Stimulated activated CD8-positive, alpha-beta memory T cell treated with anti-CD3 and anti-CD28 coated beads, Interleukin-4, amount 100 ng/mL, for 1 hour (primary cell): ENCODE measurements at places on chromosomes 13 and 19.

GRCh38 chr13:111874981-111875380 lies 192.0 kb upstream of the SOX1 start:
- no peak for DNase-seq

DNA sequence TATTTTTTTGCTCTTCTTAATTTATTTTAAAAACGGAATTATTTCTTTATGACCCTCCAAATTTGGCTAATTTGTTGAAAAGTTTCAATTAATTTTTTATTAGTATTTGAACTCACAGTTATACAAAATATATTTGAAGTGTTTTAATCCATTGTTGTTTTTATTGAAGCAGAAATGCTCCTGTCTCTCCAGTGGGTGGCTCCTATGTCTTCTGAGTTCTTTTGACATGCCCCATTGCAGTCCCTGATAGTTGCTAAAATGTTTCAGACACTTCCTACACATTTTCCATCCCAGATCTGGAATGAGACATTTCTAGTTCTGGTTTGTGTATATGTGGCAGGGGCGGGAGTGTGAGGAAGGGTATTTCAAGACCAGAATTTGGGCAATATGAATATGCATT lies 579.4 kb upstream of the PRR20A start:
- no peak for DNase-seq

- peak; percentile 42 for DNase-seq
These were observed 44.1 kb upstream of the RANBP3 start for GRCh38 chr19:6021878-6022569.

- DNase-seq = no peak
These were observed 2.7 kb upstream of the FAM174C start for GRCh38 chr19:1272423-1273262.

GRCh38 chr13:74528734-74529513 lies 394.7 kb upstream of the KLF12 start:
- no peak for DNase-seq

- no peak for DNase-seq
These were observed 111.5 kb downstream of the TEX26 start for GRCh38 chr13:31043957-31044356.

- DNase-seq = no peak
These were observed 571.7 kb downstream of the LIG4 start for GRCh38 chr13:107643615-107644014.

- no peak for DNase-seq
These were observed at the start of gene DGKH for GRCh38 chr13:42048342-42048683. TSS of gene DGKH (plus strand) at chr13:42048648. CDS start at chr13:42048774, 126 bp downstream.

GRCh38 chr19:50719566-50719965 lies at the start of gene SHANK1:
TSS of gene SHANK1 (minus strand) at chr19:50719802. CDS start at chr19:50716919, 2,883 bp downstream.
- no peak for DNase-seq

- no peak for DNase-seq
These were observed 7.0 kb upstream of the MAP2K2 start for GRCh38 chr19:4130744-4131438.

- peak; percentile 32 for DNase-seq
These were observed 412.8 kb downstream of the ZNF536 start for GRCh38 chr19:30784850-30785457.

- no peak for DNase-seq
These were observed 379.8 kb downstream of the NDFIP2 start for GRCh38 chr13:79860791-79861190.

DNA sequence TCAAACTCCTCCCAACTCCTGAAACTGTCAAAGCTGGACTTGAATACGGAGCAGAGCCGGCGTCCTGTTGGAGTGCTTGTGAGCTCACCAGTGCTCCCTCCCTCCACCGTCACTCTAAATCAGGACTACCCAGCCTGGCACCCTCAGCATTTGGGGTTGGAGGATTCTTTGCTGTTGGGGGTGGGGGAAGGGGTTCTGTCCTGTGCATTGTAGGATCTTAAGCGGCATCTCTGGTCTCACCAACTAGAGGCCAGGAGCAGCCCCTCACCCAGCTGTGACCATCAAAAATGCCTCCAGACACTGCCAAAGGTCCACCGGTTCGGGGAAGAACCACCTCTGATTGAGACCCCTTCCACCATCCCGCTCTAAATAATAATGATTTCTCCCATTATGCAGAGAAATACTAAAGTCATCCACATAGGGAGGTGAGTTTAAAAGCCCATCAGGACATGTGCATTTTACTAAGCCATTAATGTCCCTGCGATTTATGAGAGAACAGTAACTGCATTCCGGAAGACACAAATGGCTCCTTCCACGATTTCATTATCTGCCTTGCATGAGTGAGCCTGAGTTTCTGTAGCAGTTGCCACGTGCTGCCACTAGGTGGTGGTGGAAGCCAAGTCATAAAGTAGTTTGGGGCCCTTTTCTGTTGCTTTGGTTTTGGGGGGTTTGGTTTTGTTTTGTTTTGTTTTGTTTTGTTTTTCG lies 16.1 kb upstream of the USP29 start:
- DNase-seq = peak; percentile 37

DNA sequence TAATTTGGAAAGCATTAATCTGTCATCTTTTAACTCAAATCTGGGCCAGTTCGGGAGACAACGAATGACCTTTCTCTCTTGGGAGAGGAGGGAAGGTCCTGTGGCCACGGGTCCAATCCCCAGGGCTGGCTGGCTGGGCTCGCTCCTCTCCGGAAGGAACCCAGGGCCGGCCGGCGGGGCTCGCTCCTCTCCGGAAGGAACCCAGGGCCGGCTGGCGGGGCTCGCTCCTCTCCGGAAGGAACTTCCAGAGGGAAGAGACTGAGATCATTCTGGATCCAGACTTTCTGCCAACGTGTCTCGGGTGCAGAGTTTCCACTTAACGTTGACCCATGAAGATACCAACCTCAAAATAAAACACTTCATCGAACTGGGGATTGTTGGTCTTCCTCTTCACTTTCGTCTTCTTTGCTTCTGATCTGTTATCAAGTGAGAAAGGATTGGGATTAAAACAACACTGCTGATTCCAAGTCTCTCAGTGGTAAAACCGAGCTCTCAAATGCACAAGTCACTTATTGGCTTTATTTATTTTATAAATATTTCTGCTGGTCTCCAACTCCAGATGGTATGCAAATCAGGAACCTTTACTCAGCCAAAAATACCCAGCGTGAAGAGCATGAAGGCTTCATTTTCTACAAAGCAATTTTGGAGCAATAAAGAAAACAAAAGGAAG lies 53.3 kb upstream of the C13orf46 start:
- no peak for DNase-seq

- DNase-seq = no peak
These were observed 59.4 kb upstream of the KLF2 start for GRCh38 chr19:16265205-16265604.

GRCh38 chr13:24223341-24224231 lies 63.1 kb downstream of the SPATA13 start:
- DNase-seq = no peak

GRCh38 chr13:51630288-51630615 lies 46.0 kb downstream of the WDFY2 start:
- no peak for DNase-seq

DNA sequence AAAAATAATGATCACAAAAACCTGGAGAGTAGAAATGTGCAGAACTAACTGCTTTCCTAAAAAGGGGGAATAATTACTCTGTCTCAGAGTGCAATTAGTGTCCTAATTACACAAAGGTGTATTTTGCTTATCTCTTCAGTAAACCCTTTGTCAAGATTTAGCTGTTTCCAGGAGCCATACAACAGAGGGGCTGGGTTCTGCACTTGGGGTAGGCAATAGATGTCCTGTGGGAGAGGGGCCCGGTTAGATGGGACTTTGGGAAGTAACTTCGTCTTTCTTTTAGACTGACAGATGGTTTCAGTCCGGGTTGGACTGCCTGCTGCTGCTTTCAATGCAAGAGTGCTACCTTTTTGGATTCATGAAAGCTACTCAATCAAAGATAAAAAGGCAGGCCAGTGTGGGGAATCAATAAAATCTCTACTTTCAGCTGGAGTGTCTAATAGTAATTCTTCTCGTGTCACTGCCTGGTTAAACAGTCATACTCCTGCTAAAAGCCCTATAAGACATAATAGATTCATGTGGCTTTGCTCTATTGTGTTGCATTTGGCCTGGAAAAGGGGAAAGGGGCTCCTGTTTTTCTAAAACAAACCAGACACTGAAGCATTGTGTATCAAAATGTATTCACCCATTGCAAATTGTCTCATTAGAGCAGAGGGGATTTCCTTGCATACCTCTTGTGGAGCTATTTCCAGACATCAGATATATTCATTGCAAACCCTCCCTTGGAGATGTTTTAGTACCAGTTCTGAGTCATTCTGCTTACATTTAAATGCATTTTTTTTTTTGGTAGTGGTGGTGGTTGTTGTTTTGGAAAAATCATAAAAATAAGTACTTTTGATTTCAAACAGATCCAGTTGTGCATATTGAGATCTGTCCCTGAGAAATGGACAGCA lies 83.3 kb upstream of the PCDH8 start:
- DNase-seq = no peak

DNA sequence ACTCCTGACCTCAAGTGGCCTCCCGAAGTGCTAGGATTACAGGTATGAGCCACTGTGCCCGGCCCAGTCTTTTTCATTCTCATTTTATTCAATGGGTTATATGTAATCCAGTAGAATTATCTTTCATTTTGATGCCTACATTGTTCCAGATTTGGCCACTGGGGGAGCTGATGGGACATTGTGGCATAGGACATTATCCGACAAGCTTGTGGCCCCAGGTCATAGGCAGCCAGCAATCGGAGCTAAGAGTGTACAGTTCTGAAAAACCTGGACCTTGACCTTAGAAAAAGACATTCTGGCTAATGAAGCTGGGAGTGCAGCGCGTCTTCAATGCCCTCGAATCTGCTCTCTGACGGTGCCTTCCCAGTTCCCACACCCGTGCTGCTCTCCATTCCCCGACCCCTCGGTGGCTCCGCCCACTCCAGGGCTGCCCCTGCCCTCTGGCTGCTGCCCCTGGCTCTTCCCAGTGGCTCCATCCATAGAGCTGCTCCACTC lies 108.7 kb downstream of the TEX29 start:
- DNase-seq = no peak

DNA sequence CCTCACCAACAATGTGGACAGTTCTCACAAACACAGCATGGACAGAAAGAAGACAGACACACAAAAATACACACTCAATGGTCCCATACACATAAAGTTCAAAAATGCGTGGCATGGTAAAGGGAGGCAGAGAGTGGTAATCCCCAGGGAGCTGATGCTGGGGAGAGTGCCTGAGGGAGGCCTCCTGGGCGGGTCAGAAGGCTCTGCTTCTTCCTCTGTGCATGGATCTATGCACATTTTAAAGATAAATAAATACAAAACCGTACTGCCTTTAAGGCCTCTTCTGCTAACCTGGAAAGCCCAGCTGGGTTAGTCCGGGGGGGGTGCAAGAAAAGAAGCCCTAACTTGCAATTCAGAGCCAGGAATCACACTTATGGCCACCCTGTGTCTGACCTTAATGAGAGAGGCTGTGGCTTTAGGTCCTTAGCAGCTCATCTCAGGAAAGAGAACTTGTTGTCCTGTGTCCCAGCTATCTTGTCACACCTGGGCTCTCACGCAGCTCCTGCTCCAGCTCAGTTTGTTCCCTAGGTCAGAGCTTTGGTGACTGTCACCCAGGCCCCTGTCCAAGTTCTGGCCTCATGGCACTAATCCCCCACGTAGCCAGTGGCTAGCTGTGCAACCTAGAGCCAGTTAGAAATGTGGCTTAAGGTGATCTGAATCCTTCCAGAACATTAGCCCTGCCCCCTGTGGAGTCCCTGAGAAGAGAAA lies 28.5 kb downstream of the POP4 start:
- no peak for DNase-seq
